ENCODE measurements at places on chromosomes 11 and 22.

DNA sequence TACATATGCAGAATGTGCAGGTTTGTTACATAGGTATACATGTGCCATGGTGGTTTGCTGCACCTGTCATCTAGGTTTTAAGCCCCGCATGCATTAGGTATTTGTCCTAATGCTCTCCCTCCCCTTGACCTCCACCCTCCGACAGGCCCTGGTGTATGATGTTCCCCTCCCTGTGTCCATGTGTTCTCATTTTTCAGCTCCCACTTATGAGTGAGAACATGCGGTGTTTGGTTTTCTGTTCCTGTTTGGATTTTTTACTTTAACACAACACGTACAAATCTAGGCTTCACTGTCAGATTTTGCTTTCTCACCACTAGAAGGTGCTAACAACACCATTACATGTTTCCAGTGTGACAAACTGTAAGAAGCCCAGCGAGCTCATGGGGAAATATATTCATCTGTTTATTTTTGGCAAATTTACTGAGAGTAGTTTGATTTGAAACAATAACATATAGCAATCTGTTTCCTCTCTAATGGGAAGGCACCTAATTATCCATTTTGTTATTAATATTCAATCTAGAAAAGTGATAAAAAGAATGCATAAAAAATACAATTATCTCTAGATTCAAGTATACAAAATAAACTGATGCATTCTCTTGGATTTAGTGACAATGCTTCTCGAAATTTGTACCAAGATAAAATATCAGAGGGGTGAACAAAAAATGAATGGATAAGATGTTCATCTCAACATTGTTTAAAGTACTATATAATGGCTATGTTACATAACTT is 23.2 kb upstream of the BIRC3 start:
- no peak for DNase-seq

GRCh38 chr22:47175151-47176025 is 412.9 kb downstream of the TBC1D22A start:
- no peak for DNase-seq

GRCh38 chr11:60792521-60792920 is 7.4 kb downstream of the MS4A10 start:
- no peak for DNase-seq

- no peak for DNase-seq
These were observed 2.9 kb downstream of the NAGA start for GRCh38 chr22:42067671-42068251.

GRCh38 chr11:105829084-105829483 is 193.0 kb downstream of the MSANTD4 start:
- DNase-seq, result no peak

DNA sequence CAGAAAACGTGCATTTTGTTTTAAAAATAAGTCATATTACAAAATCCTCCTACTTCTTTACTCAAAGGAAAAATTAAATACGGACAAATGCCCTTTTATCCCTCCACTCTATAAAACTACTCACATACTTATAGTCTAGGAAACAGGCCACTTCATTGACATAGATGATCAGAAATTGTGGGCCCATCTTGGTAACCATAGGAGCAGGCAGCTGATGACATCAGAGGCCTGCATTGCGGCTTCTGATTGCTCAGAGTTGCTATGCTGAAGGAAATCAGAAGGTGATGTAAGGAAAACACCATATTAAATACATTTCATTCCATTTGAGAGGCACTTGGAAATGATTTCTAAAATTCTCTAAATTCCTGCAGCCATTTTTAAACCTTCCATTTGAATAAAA is 27.0 kb downstream of the FAM76B start:
- no peak for DNase-seq

DNA sequence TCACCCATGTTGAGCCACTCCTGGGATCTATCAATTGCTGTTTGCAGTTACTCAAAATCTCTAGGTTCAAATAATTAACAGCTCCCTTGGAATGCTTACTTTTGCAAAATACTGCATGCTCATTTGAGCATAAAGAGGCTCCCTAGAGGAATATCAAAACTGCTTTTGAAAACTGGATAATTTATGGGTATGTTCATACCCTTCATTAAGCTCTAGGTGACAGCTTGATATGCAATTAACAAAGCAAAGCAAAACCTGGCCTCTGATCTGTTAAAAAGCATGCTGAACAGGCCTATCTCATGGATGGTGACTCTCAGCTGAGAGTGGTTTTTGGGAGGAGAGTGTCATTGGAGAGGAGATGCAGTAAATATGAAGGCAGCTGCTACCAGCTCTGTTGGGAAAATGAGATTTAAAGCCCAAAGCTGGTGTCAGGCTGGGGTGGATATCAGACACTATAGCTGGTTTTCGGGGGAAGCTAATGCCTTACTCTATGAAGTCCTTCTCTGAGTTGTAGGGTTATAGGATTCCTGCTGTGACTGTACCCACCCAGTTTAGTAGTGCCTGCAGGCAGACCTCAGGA is 110.9 kb downstream of the RASSF10 start:
- DNase-seq, result no peak

DNA sequence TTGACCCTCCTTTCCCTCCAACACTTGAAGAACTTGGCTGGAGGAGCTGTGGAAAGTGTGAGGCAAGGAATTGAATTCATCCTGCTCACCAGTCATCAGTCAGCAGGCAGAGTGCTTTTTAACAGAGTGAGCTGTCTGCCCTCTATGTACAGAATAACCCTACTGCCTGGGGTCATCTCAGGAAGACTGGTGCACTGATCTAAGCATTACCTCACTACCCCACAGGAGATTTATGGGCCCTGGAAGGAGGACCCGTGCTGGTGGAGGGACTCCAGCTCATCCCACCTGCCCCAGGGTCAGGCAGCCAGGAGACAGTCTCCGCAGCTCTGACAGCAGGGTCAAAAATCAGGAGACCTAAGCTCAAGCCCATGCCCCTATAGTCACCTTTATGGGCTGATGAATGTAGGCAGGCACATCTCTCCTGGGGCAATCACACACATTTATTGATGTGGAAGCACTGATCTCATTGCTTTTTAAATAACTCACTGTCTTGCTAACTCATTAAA is 270.8 kb upstream of the SESN3 start:
- no peak for DNase-seq

DNA sequence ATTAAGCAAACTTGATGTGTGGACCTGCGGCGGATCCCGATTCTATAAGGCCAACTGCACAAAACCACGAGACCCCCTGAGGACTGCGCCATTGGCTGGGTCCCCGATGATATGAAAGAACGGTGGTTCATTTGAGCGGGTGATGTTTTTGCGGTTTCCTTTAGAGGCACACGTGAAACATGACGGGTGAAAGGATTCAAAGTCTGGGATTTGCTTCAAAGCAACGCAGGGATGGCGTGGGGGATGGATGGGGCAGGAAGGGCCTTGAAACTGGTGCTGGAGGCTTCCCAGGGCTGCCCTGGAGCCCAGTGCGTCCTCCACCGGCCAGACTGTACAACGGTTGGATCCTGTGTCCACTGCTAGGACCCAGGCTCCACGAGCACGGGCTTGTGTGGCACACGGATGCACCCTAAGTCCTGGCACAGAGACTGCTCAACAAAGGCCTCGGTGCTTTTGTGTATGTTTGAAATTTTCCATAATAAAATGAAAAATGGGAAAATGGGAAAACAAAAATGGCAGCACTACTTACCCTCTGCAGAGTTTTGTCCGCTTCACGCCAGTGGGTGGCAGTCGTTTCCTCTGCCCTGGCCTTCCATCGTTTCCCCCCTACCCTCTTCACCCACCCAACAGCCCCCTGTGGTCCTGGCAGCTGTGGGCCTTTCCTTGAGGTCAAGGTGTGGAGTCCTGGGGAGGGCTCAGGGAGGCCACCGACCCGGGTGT is 3.6 kb downstream of the ASCL2 start:
- DNase-seq, result no peak

GRCh38 chr11:72263361-72263760 is 19.4 kb upstream of the PHOX2A start:
- no peak for DNase-seq

DNA sequence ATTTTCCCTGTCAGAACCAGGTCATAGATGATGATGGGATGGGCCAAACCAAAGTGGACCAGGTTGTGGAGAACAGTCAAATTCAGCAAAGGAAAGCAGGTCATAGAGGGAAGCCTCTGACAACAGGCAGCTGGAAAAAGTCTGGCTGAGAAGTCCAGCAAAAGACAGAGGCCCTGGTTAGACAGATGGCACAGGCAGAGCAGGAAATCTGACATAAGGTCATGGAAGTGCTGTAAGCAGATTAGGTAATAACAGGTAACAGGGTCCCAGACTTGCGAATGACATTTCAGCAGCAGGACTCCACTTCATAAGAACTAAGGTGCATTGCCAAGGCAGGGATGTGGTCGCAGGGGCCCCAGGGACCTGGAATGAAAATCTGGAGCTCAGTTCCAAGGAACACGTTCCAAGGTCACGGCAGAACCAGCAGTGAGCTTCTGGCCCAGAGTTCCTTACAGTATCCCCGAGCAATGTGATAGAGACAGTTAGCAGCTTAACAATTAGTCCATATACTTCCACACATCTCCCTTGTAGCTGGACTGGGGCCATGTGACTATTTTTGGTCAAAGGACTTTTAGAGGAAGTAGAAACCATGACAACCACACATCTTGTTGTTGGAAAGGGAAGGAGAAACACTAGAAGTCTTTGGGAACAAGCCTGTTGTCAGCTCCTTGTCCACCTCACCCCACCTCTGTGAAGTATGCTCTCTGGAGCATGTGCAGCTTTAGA is 75.4 kb downstream of the ME3 start:
- DNase-seq, result no peak

DNA sequence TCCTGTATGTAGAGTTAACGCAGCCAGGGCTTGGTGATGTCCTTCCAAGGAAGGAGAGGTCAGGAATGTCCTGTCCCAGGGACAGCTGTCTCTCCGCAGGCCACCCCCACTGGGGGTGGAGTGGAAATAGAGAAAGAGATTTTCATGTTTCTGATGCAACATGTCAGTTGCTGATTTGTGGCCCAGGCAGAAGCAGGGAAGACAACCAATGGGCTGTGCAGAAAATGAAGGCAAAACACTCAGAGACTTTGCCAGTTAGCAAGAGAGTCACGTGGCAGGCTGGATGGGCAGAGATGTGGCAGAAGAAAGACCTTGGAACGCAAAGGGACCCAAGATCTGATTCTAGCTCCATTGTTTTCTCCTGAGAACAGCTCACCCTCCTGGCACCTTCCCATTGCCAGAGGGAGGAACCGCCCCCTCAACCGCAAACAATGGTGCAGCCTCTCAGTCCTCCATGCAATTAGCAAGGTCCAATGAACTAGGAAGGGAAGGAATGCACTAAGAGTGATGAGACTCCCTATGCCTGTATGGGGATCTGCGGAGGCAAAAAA is 71.0 kb downstream of the SYN3 start:
- DNase-seq, result no peak

DNA sequence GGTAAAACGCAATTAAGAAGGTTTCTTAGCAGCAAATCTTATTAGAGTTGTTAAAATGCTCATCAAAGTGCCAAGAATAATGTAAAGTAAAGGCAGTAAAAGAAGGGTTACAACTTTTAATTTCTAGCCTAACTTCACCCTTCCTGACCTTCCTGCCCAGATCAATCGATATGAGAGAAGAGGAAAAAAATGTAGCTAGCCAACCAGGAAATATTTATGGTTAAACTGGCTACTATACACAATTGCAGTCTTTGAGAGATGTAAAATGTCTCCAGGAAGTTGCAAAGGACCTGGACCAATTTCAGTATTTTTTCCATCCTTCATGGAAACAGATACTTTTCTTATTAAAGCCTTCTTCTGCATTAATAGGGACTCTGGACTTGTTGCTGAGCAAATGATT is 141.8 kb upstream of the CCDC90B start:
- DNase-seq, result no peak

GRCh38 chr11:7964873-7965272 is 374 bp downstream of the NLRP10 start:
- DNase-seq, result no peak

GRCh38 chr11:111557425-111558111 is 17.0 kb downstream of the LAYN start:
- no peak for DNase-seq

- no peak for DNase-seq
These were observed 68.9 kb upstream of the CAPRIN1 start for GRCh38 chr11:33982661-33983060.

GRCh38 chr11:61684870-61685616 is 4.9 kb downstream of the DAGLA start:
- no peak for DNase-seq

- no peak for DNase-seq
These were observed 5.8 kb upstream of the SLC43A3 start for GRCh38 chr11:57432714-57433163.

DNA sequence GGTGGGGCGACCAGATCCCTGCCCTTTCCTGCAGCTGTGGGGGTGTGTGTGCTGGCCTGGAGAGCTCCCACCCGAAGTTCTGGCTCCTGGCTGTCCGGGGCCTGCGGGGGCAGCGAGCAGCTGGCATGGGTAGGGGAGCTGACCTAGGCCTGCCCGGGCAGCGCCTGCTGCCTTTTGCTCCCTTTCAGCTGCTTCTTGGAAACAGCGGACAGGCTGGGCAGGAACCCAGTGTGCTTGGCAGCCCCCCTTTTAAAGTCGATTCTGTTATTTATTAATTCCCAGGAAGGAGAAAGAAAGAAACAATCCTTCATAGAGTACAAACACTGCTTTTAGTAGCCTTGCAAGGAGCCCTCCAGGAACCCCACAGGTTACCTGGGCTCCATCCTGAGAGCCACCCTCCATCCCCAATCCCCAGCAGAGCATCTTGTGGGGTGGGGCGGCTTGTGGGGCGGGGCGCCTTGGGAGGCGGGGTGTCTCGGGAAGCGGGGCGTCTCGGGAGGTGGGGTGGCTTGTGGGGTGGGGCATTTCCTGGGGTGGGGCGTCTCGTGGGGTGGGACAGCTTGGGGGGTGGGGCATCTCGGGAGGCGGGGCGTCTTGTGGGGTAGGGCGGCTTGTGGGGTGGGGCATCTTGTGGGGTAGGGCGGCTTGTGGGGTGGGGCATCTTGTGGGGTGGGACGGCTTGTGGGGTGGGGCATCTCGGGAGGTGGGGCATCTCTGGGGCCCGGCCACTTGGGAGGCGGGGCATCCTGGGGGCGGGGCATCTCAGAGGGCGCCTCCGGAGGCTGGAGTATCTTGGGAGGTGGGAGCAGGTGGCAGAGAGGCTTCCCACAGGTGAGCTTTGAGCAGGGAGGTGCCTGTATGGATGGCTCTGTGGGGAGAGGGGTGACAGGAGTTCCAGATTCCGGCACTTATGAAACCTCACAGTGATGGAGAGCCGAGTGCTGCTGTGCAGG is 7.0 kb downstream of the CD81 start:
- no peak for DNase-seq

GRCh38 chr11:134662629-134663360 is 250.8 kb upstream of the B3GAT1 start:
- no peak for DNase-seq

- DNase-seq, result no peak
These were observed 202.1 kb downstream of the ADAMTS15 start for GRCh38 chr11:130650456-130651030.

- DNase-seq, result no peak
These were observed at the start of gene SCYL1 for GRCh38 chr11:65524741-65525545. SCYL1 (plus strand) TSS chr11:65525083; CDS start chr11:65525154, 71 bp downstream.

DNA sequence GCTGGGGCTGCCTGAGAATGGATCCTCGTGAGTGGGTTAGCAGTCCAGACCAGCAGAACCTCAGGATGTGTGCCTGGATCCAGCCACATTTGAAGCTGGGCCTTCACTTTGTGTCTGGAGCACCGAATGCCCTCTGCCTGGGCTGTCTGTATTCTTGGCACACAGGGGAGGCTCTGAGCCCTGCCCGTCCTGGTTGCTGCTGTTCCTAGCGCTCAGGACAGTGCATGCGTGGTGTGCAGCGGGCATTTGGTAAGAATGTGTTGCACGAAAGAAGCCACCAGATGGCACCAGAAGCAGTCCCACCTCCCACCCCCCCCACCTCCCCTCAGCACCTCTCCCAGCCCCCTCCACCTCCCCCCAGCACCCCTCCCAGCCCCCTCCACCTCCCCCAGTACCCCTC is 4.1 kb upstream of the MAPK11 start:
- no peak for DNase-seq

Data from left renal cortex interstitium (tissue), 4 donors.